Stimulated activated CD8-positive, alpha-beta memory T cell treated with anti-CD3 and anti-CD28 coated beads, Interleukin-12 subunit alpha, Interleukin-12 subunit beta, amount 100 ng/mL, for 4 hours (primary cell): ENCODE measurements at places on chromosomes 3 and 15.
A peak's percentile ranks its signal among the peaks of the same experiment; 100 is the strongest.

DNA sequence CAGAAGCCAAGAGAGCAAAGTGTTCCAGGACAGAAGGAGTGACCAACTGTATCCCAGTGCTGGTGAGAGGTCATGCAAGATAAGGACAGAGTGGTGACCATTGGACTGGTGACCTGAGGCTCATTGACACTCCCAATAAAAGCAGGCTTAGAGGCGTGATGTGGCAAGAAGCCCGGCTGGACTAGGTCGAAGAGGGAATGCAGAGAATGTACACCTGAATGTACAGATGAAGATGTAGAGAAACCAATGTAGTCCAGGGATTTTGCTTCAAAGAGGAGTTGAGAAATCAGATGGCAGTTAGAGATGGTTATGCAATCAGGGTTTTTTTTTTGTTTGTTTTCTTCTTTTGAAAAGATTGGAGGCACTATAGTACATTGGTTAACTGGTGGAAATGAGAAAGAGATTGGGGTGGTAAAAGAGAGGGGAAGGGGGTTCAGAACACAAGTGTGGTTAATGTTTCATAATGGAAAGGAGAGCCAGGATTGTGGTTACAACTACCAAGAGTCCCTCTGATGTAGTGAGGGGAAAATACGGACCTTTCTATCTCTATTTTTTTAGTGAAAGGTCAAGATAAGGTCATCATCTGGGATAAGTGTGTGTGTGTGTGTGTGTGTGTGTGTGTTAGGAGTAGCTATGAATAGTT lies 23.3 kb downstream of the ST3GAL6 start:
- no peak for DNase-seq

DNA sequence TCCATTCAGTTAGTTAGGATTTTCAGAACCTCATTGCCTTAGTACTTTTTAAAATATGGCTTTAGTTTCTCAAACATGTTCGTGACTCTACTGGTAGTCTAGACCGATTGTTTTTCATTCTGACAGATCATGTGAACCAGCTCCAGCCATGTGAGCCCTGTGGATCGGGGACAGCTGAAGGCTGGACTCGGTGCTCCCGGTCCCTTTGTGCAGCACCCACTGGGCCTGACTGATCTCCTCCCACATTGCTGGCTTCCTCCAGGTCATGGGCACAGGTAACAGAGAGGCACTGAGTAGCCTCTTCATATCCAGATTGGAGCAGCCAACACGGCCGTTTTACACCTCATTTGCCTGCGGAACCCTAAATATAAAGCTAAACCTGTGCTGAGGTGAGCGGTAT lies 30.5 kb downstream of the NIPA2 start:
- no peak for DNase-seq

DNA sequence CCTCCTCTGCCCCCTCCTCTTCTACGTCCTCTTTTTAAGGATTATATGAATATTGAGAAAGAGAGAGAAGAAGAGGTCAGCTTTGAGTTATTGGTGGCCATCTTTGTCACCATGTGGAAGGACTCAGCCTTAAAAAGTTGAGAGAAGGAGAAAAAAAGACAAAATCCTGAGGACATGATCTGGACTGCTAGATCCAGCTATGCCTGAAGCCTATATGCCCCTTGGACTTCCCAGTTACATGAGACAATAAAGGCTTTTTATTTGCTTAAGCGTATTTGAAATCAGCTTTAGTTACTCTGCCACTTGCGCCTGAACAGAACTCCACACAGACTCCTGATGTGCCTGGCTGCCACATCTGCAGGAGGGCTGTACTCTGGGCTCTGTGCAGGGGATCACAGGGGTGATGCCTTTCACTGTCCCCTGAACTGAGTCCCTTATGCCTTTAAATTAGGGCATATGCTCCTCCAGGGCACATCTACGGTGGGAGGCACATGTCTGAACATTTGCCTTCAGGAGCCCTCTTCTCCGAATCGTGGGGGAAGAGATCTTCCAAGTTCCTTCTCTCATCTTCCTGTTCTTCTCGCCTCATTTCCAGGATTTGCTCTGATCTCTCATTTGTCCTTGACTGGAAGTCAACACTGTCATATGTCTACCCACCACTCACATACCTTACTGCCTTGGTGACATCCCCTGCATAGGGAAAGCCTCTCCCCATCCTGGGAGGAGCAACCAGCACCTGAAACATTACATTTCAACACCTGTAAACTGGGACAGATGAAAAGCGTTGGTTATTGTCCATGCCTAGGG lies 14.0 kb upstream of the PLA2G4E start:
- DNase-seq = no peak

DNA sequence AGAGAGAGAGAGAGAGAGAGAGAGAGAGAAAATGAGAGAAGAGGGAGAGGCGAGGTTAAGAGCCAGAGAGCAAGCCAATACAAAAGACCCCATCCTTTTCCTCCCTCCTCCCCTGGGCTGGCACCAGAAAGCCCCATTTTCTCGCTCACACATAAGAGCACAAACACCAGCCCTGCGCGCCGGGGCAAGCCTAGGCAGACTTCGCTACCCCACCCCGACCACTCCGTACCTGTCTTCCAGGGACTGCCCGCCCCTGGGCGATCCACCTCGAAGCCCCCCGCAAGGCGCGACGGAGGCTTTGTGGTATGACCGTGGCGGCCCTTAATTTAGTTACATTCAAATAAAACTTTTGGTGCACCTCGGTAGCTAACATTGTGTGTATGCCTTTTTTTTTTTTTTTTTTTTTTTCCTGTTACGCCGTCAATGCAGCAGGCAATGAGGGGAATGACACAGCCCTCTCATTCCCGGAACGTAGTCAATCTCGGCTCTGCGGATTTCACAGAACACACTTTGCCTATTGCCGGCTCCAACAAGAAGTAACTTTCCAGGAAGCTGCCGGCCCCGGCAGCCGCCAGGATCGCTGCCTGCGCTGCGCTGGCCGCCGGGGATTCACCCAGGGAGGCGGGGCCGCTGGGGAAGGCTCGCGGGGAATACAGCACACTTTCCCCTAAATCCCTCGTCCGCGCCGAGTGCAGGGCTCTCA lies 7.7 kb downstream of the BCL6 start:
- peak; percentile 38 for DNase-seq

DNA sequence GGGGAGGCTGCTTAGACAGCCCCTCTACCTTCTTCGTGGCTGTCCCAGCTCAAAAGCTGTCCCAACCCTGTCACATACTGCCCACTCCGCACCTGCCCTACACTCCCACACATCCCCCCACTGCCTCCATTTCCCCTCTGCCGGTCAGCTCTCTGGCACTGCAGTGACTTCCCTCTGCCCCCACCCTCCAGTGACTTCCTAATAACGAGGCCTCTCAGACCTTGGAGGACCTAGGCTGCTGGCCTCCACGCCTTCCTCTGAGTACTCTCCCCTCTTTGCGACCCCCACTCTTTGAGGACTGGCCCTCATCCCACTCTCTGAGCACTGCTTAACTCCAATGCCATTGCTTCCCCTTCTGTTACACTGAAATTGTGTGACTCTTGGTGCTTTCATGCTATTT lies 45.3 kb downstream of the KY start:
- DNase-seq = no peak

GRCh38 chr3:45896956-45897355 lies 10.6 kb downstream of the CCR9 start:
- no peak for DNase-seq

DNA sequence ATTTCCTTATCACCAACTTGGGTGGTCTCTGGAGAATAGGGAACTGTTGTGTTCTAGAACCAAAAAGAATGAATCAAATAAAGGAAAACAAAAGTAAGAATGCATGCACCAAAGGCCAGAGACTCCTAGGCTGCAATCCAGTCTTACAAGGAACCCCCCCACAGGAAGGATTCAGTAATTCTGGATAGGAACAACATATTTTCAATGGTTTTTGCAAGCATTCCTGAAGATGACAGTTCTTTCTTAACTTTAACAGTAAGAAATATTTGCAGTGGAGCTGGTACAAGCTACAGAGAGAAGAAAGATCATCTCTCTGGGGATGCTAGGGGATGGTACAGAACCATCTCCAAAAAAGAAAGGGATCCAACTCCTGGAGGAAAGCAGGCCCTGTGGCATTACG lies 116.2 kb upstream of the CHRM5 start:
- DNase-seq = no peak

- no peak for DNase-seq
These were observed 33.7 kb downstream of the SST start for GRCh38 chr3:187636528-187636927.

GRCh38 chr3:72897758-72898007 lies 9.8 kb downstream of the GXYLT2 start:
- no peak for DNase-seq

GRCh38 chr3:42301446-42302175 lies 35.6 kb upstream of the CCK start:
- no peak for DNase-seq

DNA sequence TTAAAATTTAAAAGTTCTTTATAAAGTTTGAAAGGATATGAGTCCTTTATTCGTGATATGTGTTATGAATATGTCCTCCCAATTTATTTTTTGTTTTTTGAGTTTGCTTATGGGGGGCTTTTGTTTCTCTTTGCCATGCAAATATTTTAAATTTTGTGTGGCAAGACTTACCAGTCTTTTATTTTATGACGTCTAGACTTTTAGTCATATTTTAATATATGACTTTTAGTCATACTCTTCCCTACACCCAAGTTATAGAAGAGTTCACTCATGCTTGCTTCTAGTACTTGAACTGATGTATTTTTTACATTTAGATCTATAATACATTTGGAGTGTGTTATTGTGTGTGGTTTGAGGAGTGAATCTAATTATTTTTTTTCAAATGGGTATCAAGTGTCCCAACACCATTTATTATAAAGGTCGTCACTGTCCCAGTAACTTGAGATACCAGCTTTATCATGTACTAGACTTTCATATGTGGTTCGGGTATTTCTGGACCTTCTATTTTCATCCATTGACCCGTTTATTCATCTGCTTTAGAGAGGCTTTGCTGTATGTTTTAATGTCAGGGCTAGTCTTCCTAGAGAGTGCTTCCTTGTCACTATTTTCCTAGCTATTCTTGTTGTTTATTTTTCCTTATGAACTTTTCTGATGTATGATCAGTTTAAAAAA lies 755 bp downstream of the PARP15 start:
- no peak for DNase-seq
